ENCODE measurements at places on chromosomes 1 and 21.

- peak; percentile 73 for DNase-seq
Measured at GRCh38 chr1:145891587-145892485, 6.2 kb upstream of the ANKRD35 start.

DNA sequence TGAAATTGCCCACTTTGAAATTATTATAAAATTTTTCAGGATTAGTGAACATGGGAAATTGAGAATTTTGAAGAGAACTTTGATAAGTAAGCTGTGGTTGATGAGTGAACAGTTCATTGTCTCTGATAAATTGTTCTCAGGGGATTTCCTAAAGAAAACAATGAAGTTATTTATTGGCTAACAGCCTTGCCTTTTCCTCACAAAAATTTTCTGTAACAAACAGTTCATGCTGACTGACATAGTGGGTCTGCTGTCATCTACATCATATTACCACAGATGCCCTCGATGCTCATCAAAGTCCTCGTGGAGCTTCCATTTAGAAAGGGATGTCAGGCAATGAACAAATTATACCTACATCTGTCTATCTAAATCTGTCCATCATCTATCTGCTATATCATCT lies 113.4 kb downstream of the PTBP2 start:
- no peak for DNase-seq

DNA sequence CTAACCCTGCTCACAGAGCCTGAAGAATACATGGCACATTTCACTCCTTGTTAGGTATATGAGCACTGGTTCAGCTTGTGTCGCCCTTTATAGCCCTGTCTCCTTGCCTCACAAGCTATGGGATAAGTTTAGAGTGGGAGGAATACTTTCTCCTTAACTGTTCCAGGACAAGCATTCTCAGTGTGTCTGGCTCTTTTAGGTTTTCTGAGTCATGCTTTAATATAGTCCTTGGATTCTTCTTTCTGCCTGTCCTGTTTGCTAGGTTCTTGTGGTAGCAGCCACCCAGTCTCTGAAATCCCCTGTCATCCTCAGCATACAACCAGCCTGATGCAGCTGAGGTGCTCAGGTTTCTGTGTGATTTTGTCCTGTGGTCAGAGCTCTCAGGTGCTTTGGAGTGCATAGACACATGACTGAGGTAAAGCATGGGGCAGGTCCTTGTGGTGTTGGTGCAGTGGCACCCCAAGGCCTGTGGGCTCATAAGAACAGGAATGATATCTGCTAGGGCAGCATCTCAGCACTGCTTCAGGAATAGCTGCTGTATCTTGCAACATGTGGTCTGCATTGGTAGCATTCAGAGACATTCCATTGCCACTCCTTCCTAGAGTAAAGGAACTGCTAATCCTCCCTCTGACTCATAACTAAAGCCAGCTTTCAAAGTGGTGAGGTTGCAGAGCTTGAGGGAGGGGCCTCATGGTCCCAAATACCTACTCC lies 14.2 kb upstream of the CASQ2 start:
- DNase-seq: no peak

- DNase-seq: no peak
Measured at GRCh38 chr1:51644533-51645197, 27.8 kb downstream of the OSBPL9 start.

- DNase-seq: no peak
Measured at GRCh38 chr1:164703463-164703862, 144.5 kb downstream of the PBX1 start.

- no peak for DNase-seq
Measured at GRCh38 chr1:154598871-154599635, 8.9 kb downstream of the ADAR start.

- peak; percentile 84 for DNase-seq
Measured at GRCh38 chr1:222711319-222712252, 705 bp downstream of the AIDA start.

DNA sequence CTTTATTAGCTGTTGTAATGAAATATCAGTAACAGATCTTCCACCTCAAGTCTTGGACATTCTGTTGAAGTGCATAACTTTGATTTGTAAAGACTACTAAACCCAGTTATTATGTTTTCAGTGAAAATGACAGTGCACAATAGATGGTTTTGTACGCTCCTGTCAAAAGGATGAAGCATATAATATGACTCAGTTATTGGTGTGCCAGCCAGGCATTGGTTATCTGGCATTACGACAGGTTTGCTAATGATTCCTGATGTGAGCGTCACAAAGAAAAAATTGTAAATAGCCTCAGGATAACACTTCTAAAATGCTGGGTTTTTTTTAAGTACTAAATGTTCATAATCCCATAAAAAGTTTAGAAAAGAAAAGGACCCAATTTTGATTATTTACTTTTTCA lies 147.9 kb downstream of the MAGI3 start:
- no peak for DNase-seq

- DNase-seq: no peak
Measured at GRCh38 chr1:201692555-201693394, 136.2 kb upstream of the IPO9 start.

DNA sequence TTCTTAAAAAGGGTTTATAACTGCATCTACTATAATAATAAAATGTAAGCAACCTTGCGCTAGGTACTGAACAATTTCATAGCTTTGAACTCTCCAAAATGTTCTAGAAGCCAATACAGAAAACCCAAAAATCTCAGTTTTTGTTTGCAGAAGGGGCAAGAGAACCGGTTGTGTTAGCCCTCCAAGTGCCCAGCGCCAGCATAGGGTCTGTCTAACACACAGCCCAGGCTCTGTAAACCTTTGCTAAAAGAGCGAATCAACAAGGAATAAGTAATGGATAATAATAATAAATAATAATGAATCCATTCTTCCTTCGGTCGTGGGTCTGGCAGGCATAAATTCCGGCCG lies 333 bp upstream of the CHAF1B start:
- DNase-seq: no peak

GRCh38 chr1:44777969-44778635 lies 2.8 kb downstream of the RPS8 start:
- no peak for DNase-seq

GRCh38 chr1:32533792-32534327 lies 5.4 kb upstream of the ZBTB8A start:
- DNase-seq: no peak

Data from activated naive CD4-positive, alpha-beta T cell treated with anti-CD3 and anti-CD28 coated beads, Interleukin-2, amount 10 ng/mL, durations not matched to agents 7 days and 5 days (primary cell).